ENCODE measurements at places on chromosomes 2 and 18.

DNA sequence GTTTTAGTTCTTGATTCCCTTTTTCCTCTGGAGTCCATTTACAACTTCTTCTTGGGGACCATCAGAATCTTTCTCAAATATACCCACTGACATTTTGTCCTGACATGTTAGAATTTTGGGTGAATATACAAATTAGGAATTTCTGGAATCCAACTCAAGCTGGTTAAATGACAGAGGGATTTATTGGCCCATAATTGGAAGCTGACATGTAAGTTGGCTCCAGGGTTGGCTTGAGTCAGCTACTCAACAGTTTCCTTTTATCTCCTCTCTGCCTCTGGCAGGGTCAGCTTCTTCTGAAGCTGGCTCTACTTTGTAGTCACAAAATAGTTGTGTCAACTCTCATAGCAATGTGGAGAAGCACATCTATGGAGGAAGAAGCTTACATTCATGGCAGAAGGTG, 36.6 kb upstream of the PPP1R1C start:
- DNase-seq, result no peak

DNA sequence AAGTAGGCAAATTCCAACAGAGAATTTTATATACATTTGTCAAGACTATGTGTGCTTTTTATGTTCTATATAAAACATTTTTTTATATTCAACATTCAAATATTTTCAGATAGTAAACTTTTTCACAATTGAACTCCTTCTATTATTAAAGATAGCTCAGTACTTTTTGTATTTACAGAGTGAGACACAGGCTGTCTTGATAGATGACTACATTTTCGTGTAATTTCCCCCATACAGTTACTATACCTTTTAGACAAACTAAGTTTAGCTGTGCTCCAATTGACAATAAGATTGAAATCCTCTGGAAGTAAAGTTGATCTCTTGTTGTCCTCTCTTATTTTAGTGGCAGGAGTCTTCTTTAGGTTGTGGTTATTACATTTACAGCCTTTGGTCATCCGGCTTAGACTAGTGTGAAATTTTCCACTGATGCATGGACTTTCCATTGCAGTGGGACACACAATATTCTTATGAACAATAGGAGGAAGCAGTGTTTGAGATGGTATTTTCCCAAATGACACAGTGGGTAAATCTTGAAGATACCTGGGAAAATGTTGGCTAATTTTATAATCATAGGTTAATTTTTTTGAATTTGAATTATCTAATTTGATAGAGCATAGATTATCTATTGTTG, 21.0 kb downstream of the ZSWIM2 start:
- DNase-seq, result no peak

DNA sequence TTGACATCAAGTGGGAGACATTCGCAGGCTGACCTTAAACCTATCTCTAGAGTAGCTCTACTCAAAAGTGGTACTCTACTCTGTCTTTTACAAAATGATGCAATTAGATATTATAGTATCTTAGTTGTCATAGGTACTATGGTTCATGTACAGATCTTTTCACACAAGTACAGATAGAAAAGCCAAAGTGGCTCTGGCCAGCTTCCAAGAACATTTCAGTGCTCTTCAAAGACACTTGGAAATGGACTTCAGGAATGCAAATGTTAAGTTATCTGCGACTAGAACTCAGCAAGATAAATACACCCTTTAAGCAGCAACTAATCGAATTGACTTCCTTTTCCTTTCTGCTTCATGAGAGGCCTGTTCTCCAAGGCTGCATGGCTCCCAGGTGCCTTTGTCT, 718.7 kb upstream of the FAM98A start:
- DNase-seq, result no peak

DNA sequence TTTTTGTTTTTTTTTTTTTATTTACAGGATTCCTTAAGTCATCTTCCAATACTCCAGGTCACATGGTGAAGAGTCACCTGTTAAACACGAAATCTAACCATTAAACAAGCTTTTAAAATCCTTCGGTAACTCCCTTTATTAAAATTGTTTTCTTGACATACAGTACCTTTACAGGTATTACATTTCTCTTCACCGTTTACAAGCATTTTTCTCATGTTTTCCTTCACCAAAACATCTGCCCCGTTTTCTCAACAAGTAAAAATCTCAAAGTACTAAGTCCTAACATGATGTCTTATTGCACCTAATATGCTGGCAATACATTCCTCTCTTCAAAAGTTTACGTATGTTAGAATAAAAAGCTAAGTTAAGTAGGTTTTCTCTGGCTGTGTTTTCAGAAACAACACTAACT, 1.1 kb downstream of the PUM2 start:
- DNase-seq, result no peak

- DNase-seq, result no peak
Observed at GRCh38 chr18:72460210-72460680, 83.9 kb downstream of the CBLN2 start.
